Activated naive CD4-positive, alpha-beta T cell treated with anti-CD3 and anti-CD28 coated beads for 36 hours (primary cell): ENCODE measurements at places on chromosomes 6 and 20.

DNA sequence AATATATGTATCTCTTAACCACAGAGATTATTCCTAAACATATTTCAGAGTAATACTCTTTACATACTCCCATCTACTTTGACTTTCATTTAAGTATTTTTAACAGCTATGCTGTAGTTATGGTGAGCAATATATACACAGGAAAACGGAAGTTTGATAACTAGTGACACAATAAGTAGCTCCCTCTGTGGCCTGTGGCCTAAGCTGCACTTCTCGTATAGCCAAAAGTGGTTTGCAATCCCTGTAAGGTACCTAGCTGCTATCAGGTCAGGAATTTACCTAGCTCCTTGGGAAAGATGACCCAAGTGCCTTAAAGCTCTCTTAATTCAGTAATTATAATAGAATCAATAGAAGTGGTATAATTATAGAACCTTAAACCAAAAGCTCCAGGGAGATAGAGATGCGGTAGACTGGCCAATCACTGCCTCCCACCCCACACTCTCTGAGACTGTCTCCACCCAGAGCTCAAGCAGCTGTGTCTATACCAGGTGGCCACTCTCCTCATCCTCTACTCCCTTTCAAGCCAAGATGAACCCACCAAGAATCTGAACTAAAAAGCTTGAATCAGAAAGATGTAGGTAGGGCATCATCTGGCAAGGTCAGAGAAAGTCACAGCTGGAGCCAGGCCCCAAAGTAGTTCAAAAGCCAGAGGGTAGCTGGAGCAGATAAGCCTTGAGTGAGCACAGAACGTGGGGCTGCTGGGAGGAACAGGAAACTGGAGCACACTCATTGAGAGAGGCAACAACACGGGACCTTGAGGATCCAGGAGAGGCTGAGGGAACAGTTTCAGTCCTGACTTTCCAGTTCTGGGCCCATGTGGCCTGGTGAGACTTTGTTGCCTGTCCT is 84.9 kb upstream of the ASF1A start:
- DNase-seq: peak; percentile 26

GRCh38 chr6:168207421-168208175 is 112.0 kb downstream of the DACT2 start:
- DNase-seq: no peak

DNA sequence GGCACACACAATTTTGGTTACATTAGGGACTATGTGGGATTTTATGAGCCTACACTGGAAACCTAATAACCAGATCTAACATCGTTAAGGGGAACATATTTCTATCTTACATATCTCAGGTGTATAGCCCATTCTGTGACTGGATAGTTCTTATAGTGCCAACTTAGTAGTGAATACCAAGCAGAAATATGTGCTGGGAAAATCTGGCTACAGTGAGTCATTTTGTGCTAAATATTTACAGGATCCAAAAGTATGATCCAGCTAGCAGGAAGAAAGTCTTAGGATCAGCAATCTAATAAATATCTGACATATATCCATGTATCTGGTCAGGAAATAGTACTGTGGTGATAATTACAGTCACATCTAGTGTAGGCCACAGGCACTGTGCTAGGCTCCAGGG is 94.6 kb upstream of the INSM1 start:
- DNase-seq: no peak

GRCh38 chr6:41780551-41781365 is at the start of gene PRICKLE4:
PRICKLE4 (plus strand) TSS chr6:41780782; CDS start chr6:41783474, 2,692 bp downstream.
- no peak for DNase-seq
